ENCODE measurements at places on chromosomes 1 and 21. TPM values are rescaled to one million over a fixed set of nuclear protein-coding genes. Genes with fewer than 3 reads are reported as not detected.
A peak's percentile ranks its signal among the peaks of the same experiment; 100 is the strongest.

The VASH2 gene
- total RNA-seq = 0.47 TPM

GRCh38 chr1:189697113-189697512 is 780.6 kb downstream of the BRINP3 start:
- DNase-seq = no peak

DNA sequence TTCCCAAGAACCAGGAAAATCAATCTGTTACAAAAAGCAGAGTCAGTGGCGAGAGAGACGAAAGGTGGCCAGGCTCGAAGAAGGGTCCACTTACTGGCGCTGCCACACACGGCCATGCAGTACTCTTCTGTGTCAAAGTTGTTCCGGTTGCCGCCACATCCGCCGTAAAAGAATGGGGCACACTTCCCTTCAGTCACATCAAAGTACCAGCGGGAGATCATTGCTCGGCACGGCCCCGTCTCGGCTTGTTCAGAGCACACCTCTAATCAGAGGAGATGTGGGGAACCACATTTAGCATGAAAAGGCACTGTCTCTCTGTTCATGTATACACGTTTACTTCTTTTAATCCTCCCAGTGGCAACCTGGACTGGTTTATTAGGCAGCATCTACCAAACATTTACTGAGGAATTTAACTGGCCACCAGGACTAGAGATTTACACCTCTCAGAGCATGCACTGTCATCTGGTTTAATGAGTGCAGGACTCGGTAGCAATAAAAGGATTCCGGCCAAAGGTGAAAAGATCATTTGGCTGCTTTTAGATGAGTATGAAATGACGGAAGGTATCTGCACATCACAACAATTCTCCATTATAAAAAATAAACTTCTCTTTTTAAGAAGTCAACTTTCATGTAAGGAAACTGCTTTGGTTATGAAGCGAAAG is 170.5 kb downstream of the APP start:
- no peak for DNase-seq

GRCh38 chr1:15742339-15742801 is at the start of gene TMEM82:
TMEM82 (plus strand) TSS chr1:15742499; CDS start chr1:15742560, 61 bp downstream.
- DNase-seq = no peak

- DNase-seq = no peak
Measured at GRCh38 chr21:36478941-36479340, 981 bp downstream of the CLDN14 start.

DNA sequence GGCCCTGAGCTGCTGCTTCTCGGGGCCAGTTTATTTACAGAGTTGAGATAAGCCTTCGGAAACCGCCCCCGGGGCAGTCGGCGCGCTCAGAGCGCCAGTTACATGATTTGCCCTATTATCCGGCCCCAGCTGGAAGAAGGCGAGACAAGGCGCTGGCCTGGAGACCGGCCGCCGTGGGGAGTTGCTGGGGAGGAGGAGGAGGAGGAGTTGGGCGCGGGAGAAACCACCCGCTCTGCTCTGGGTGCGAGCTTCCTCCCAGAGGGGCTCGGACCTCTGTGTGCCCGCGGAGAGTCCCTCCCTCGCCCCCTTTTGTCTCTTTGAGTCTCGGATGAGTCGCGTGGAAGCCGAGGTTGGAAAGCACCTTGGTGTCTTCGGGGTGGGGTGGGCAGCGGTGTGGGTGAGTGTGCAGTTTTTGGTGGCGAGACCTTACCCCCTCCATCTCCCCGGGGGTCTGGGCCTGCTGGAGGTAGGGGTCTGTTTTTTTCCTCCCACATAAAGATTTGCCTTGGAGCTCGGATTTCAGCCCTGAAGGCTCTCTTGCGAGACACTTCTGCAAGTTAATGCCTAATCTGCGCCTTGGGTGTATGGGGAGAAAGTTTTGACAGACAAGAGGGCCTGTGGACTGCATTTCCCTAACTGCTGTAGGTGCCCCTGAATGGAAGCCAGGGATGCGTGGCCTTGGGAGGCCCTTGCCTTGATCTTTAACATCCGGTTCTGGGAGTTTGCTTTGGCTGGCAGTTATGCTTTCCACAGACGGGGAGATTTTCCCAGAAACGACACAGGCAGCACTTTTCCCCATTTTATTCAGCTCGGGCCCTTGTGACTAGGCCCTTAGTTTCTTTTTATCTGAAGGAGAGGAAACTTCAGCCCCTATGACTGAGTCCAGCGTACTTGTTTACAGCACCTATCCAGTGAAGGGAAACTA is 80.0 kb downstream of the NDUFS5 start:
- DNase-seq = no peak

- no peak for DNase-seq
Measured at GRCh38 chr1:154839691-154840090, 30.4 kb downstream of the KCNN3 start.

- DNase-seq = peak; percentile 16
Measured at GRCh38 chr1:7383671-7384520, 387.2 kb upstream of the VAMP3 start.

- no peak for DNase-seq
Measured at GRCh38 chr1:94947437-94947836, 20.5 kb upstream of the CNN3 start.

DNA sequence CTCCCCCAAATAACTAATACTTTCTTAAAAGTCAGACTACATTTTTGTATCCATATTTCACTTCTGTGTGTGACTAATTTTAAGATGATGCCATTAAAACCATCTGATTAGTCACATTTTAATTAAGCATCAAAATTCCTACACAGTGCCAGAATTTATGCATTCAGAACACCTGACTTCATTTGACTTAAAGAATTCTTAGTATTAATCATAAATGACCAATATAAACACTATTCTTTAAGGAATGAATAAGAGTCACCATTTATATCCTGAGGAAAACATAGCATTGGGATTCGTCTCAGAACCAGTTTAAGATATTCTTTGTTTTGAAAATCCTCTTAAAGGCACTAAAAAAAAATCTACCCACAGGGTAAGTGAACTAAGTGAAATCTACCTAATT is 37.0 kb downstream of the TM2D1 start:
- no peak for DNase-seq

The FMO1 gene
- total RNA-seq = 0.37 TPM

DNA sequence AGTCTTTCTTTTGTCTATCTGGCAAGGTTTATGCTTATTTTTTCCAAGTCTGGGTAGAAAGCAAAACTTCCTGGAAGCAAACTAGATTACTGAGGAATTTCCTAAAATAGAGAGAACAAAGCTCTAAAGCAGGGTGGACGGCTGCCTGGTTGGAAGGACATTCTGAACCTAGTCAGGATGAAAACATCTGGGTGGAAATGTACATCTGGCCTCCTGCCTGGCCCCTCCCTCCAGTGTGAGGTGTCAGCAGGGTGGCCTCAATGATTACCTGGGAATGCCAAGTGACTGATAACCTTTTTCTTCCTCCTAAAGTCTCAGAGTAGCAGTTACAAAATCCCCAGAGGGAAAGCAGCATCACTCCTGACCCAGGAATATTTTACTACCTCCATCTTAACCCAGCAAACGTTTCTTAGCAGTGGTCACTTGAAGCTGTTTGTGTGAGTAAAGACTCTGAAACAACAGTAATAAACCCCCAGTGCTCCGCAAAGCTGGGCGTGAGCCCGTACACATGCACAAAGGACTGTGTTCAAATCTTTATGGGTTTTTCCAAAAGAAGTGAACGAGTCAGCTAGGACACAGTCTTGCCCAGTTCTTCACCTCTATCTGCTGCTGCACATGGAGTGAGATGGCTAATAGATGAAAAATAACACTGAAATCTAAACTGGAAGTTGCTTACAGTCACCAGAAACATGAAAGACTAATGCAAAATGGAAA is 18.9 kb downstream of the ANGPTL7 start:
- DNase-seq = no peak

- no peak for DNase-seq
Measured at GRCh38 chr1:93979718-93980319, 70.6 kb upstream of the GCLM start.

DNA sequence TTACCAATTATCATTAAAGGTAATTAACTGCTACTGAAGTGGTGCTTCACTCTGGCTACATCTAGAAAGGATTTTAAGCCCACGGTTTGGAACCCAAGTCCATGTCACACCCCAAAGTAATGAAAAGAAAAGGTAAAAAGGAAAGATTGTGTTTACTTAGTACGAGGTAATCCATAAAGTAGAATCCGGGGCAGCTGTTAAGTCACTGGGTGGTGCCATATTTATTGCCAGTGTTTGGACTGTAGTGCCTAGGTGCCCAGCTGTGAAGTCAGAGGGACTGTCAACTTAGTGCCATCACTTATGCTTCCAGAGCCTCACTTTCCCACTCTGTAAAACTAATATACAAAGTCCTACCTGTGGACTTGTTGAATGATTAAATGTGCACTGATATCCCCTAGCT is 52.2 kb upstream of the GRHL3 start:
- DNase-seq = no peak

DNA sequence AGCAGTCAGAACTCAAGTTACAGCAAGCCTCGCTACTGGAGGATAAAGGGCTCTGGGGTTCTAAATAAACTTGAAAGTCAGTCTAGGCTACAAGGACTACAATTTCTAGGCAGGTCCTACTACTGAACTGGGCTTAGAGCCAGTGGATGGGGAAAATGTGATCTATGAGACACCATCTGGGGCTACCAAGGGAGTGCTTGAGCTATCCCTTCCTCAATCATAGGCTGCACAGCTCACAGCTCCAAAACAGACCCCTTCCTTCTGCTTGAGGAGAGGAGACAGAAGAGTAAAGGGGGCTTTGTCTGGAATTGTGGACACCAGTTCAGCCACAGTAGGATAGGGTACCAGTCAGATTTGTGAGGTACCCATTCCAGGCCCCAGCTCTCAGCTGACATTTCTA is 145.8 kb upstream of the SNX7 start:
- DNase-seq = no peak

DNA sequence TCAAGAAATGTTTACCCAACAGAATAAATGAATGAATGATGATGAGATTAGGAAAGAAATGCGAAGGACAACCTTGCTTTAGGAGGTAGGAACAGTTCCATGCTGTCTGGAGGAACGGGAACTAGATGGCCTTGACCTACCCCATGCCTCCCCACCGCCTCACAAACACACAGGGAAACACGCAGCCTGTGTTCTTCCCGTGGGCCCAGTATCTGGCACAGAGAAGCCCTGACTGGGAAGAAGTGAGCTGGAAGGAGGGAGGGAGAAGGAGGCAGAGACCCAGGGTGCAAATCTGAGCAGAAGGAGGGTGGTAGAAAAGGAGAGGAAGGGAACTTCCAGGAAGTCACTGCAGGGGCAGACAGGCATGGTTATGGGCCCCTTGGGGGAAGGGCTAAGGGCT is 3.5 kb upstream of the ADORA1 start:
- DNase-seq = peak; percentile 11

- no peak for DNase-seq
Measured at GRCh38 chr1:221411283-221411682, 330.6 kb downstream of the DUSP10 start.

DNA sequence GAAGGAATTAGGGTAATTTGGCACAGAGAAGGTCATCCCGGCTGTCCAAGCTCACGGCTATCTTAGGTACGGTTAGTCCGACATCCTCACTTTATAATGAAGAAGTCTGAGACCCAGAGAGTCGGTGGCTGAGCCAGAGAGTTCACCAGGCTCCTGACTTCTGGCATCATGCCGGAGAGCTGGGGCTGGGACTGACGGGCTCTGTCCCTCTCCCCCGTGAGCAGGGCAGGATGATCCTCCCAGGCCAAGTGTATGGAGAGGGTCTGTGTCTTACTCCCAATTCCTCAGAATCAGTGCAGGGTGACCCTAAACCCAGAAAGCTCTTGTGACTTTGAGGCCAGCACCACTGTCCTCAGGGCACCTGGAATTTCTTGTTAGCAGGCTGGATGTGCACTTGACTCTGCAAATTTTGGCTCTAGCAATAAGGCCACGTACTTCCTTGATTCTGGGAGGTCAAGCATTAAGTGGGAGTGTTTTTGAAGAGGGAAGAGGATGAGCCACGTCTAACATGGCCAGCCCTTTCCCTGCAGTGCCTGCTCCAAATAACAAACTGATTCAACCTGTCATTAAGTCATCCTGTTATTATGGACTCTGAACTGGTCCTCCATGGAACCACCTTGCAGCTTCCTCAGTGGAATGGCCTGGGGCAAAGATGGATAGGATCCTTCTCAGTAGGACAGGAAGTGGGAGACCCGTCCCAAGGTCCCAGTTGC is 20.8 kb upstream of the BTG2 start:
- no peak for DNase-seq

The JTB gene
- total RNA-seq = 168 TPM

The SPRR2B gene
- not detected for total RNA-seq

The CD34 gene
- 76.7 TPM for total RNA-seq

GRCh38 chr1:3017440-3018050 is 3.7 kb upstream of the ACTRT2 start:
- DNase-seq = no peak

GRCh38 chr1:101406271-101406670 is 169.5 kb downstream of the S1PR1 start:
- DNase-seq = no peak

GRCh38 chr1:85372683-85373377 is 92.1 kb downstream of the DDAH1 start:
- no peak for DNase-seq

GRCh38 chr1:176315519-176316220 is 108.6 kb upstream of the COP1 start:
- no peak for DNase-seq

The SPRR2E gene
- total RNA-seq = not detected

The FAM20B gene
- 39.0 TPM for total RNA-seq

The HOOK1 gene
- total RNA-seq = 6.1 TPM

DNA sequence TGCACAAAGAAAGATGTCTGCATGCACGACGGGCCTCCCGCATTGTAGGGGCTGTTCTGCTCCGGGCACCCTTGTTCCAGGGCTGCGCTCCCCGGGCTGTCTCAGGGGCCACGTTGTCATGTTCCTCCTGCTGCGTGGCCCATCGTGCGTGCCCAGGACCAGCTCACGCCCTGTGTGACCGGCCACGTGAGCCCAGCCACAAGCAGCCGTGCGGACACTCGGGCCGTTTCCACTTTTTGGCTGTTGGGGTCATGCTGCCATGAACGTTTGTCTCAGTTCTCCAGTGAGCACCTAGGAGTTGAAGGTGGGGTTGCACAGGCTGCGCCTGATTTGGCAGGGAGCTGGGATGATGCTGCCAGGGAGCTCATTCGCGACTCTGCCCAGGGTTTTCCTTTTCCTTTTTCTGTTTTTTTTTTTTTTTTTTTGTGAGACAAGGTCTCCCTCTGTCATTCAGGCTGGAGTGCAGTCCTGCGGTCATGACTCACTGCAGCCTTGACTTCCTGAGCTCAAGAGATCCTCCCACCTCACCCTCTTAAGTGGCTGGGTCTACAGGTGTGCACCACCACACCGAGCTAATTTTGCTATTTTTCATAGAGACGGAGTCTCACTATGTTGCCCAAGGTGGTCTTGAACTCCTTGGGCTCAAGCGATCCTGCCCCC is 17.4 kb downstream of the PDXK start:
- DNase-seq = no peak

DNA sequence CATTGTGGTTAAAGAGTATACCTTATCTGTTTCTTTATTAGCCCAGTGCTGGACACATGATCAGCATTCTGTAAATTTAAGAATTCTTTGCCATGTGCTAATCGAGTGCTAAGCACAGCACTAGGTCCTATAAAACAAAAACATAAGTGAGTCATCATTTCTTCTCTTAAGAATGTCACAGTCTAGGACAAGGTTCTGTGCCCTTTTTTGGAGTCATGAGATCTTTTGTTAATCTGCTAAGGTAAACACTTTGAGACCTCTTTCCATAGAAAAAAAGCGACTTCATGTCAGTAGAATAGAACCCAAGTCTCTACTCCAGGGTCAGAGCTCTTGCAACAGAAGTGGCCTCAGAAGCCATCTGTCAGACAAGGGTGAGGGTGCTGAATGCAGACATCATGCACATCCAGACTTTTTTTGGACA is 70.0 kb upstream of the NFIA start:
- DNase-seq = no peak
